ENCODE measurements at places on chromosomes 1 and 21.
A peak's percentile ranks its signal among the peaks of the same experiment; 100 is the strongest.

DNA sequence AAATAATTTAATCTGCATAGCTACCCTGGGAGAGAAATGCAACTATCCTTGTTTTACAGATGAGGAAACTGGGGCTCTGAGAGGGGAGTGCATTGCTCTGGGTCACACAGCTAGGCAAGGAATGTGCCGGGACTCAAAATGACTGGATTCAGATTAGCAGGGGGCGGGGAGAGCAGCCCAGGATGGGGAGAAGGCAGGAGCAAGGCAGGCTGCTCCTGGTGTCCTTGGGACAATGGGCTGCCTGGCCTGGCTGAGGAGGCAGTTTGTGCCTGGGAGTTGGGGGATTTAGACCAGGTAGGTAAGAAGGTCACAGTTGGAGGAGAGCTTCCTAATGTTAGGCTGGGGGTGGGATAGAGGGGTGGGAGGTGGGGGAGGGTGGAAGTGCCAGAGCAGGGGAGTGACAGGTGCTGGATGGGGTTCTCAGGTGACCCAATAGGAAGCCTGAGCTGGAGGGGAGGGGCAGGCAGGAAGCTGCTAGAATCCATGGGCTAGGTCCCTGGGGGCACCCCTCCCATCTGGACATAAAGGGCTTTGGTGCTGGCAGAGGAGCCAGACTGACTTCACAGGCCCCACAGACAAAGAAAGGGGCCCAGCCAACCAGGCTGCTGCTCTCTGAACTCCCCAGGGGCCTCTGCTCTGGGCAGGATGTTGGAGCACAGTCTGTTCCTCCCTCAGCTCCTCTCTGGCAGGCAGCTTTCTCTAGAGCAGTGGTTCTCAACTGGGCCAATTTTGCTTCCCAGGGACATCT, 29.0 kb downstream of the TRIM62 start:
- DNase-seq = peak; percentile 80

DNA sequence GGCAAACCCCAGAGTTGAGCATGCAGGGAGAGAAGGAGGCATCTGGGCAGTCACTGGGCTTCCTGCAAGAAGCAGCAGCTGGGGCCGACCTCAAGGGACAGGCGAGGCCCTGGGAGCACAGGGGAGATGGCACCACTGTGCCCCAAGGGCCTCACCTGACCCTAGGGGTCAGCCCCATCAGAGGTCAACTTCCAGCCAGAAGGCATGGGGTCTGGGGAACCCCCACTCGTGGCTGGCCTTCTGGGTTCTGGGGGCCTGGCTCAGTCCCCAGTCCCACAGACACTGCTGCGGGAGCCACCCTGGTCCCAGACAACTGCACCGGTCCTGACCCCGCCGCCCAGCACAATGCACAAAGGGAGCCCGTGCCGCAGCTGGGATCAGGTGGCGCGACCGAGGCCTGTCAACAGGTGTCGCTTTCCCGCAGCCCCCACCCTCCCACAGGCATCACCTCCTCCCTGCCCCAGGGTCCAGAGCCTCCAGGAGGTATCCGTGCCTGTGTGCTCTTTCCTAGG, 6.2 kb downstream of the WNT9A start:
- DNase-seq = no peak

DNA sequence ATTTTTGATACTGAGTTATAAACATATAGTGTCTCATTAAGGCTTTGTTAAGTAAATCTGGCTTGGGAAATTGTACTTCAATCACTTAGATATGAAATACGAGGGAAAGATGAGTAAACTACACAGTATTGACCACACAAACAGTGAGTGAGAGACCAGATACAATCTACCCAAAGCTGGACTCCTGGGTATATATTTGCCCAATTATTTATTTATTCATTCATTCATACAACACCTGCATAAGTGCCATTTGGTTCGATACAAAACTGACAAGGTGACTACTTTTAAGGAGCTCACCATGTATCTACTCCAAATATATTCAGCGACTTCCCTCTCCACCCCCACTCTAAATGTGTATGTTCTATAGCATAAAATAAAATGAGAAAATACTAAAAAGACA, 143.4 kb downstream of the TGFB2 start:
- DNase-seq = no peak

GRCh38 chr1:229266274-229266673, 4.6 kb upstream of the RAB4A start:
- DNase-seq = no peak

GRCh38 chr1:205294175-205294917, 27.2 kb downstream of the NUAK2 start:
- DNase-seq = no peak

DNA sequence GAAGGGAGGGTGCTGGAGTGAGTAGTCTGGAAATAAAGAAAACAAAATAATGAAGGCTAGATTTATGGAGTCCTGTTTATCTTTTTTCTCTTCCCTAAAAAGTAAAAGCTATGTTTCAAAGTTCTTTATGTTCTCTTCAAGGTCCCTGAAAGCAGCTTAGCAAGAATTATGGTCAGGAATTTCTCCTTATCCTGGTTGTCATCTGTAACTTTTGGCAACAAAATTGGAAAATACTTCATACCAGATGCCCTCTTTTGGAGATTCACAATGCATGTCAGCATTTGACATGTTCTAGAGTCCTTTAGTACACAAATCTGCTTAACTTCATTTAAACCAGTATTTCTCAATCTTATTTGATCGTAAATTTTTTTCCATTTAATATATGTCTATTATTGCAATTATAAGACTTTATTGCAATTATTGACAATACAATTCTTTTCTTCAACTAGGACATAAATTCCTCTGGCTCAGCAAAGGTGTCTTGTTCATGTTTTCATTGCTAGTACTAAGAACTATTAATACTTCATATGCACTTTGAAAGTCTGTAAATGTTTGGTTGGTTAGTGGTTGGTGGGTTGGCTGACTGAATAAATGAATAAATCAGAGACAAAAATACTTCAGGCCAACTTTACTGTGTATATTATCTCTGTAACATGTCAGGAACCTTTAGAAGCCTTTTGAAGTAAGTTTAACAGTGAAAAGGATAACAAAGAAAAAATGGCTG, 101.5 kb downstream of the ATP1B1 start:
- DNase-seq = no peak

DNA sequence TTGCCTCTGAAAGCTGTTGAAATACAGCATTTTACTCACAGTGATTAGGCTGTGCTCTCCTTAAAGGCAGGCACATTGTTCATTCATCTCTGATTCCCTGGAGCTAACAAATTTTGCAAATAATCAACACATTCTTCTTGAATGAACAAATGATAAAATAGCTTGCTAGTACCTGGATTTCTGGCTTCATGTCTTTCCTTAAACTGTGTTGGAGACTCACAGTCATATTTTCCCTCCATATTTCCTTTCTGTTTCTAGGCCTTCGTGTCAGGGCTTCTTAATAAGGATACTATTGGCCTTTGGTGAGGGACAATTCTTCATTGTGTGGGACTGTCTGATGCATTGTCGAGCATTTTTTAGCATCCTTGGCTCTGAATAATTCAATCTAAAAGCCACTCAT, 9.7 kb downstream of the HSD11B1 start:
- peak; percentile 53 for DNase-seq

DNA sequence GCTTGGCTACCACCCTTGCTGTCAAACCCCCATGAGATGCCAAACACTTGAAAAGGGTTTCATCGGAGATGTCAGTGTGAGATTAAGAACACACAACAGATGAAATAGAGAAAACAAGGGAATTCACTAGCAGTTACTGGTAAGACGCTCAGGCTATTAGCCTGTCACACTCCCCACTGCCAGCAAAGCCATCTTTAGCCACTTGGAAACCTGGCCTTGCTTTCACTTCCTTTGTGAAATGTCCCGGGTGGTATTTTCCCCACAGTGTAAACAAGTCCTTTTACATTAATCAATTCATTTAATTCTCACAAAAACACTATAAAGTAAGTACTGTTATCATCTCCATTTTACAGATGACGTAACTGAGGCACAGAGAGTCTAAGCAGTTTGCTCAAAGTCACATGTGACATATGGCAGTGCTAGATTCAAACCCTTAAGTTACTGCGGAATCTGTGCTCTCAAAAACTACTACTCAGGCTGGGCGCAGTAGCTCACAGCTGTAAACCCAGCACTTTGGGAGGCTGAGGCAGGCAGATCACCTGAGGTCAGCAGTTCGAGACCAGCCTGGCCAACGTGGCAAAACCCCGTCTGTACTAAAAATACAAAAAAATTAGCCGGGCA, 32.7 kb upstream of the KHDRBS1 start:
- DNase-seq = no peak

- no peak for DNase-seq
These were observed 169.9 kb downstream of the KCNT2 start for GRCh38 chr1:196438329-196438728.

Measured in Ammon's horn (tissue), 1 donor.